ENCODE measurements at places on chromosomes 7 and 10. TPM values are rescaled to one million over a fixed set of nuclear protein-coding genes. Genes with fewer than 3 reads are reported as not detected.

Gene SFRP4
- 1.2 TPM for total RNA-seq

Gene FANK1
- 1.2 TPM for total RNA-seq

Gene OR13A1
- total RNA-seq = under 0.01 TPM

Gene DENND2A
- 25.7 TPM for total RNA-seq

Gene CFAP43
- total RNA-seq = 15.9 TPM

Gene MOGAT3
- total RNA-seq = not detected

DNA sequence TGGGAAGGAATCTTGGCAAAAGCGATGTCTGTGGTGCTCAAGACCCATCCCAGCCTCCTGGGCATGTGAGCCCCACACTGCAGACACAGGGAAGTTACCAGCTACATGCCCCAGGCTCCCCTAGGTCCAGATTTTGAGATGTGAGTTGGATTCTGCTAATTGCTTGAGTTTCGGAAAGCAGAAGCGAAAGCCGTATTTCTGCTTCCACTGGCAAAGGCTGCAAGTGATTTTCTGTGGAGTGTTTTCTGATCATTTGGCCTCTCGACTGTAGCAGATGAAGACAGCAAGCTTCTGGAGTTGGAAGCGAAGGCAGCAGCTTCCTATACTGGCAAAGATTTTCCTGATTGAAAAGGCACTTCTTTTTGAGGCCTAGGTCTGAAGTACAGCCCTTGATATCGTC, 29.6 kb downstream of the ANKRD16 start:
- no peak for DNase-seq

GRCh38 chr7:130996833-130997231, 262.8 kb upstream of the KLF14 start:
- DNase-seq = no peak

GRCh38 chr7:98655611-98656010, 38.5 kb downstream of the NPTX2 start:
- DNase-seq = no peak

DNA sequence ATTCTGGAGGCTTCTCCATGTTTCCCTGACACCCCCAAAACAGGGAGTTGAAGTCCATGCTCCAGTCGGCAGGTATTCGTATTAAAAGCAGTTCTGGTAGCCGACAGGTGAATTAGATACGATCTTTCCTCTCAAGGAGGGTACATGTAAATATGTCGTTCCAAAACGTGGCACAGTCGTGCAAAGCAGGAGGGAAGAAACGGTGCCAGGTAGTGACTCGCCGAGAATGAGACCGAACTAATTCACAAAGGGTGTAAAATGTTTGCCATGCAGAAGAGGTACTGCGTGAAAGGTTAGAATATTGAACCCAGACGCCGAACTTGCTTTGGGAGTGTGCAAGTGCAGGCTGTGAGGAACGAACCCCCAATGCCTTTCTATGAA, 483 bp downstream of the EDRF1 start:
- DNase-seq = no peak

DNA sequence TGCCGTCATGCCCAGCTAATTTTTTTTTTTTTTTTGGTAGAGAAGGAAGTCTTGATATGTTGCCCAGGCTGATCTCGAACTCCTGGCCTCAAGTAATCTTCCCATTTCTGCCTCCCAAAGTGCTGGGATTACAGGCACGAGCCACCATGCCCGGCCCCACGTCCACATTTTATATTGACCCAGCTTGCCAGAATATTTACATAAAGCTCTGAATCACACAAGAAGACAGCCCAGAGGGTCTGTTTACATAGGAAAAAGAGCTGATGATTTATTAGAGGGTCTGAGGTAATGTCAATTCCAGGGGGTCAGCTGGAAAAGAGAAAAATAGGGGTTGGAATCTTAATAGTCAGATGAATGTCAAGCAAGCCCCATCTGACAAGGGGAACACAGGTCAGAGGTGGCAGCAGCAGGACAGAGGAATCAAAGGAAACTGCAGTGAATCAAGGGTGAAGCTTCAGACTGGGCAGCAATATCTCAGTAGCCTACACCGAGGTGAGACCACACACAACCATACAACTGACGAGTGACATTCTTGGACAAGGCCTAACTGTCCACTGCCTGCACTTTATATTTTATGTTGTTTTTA, 15.8 kb upstream of the SLF2 start:
- no peak for DNase-seq

- no peak for DNase-seq
Measured at GRCh38 chr10:101972761-101973160, 83.2 kb downstream of the ARMH3 start.

- peak; percentile 61 for DNase-seq
Measured at GRCh38 chr10:102410429-102411073, 8.0 kb downstream of the PSD start.

DNA sequence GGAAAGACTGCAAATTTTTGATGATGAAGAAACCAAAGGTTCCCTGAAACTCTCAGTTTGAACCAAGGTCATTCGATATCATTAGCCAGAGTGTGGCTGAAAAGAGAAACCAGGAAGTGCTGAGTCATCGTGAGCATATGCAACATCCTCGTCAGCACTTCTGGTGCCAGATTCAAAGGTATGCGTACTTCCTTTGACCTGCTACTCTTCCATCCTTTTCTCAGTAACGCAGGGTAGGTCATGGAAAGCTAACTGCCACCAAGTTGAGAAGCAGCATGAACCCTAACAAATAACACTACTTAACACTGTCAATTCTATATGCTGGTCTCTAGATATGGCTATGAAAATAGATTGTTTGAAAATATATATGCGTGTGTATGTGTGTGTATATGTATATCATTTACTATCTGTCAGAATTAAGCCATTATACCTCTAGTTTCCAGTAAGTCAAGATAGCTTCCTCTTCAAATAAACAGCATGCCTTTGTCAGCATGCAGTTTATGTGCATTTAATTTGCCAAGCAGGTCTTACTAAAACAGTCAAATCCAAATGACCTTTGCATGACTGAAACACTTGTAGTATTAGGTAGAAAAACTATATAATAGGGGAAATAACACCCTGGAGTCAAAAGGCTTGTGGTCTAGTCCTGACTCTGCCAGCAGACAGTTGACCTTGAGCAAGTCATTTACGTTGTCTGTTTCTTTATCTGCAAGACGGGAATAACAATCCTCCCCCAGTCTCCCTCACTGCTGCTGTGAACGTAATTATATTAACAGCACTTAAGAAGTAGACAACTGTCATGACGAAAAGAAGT, 26.4 kb downstream of the CDK6 start:
- no peak for DNase-seq

GRCh38 chr10:121926157-121926556, 1.7 kb downstream of the ATE1 start:
- DNase-seq = no peak

DNA sequence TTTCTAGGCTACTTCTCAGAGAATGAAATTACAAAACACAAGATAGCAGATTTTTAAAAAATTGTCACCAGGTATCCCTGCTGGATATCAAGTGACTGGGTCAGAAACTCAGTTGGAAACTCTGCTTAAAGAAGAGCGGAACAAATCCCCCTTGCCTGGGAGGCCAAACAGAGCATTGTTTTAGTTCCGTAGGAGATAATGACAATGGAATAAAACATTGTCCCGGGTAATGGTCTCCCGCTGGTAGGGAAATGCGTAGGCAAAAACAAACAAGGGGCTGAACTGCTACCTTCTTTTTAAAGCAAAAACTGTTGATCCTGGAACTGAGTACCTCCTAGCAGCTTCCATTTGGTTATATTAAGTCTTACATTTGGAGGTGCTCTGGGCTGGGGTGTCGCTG, 21.3 kb upstream of the VAX1 start:
- DNase-seq = no peak

DNA sequence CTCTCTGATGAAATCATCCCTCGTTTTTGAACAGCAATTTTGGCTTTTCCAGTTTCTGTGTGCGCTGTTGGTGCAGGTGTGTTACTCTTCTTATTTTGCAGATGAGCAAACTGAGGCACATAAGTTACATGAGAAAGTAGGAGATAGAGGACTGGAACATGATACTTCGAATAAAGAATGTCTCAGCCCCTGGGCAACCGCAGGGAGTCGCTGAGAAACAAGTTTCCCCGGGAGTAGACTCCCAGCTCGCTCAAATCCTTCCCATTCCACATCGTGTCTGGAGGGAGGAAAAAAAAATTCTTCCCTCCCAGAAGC, 18.0 kb downstream of the MXI1 start:
- DNase-seq = no peak

DNA sequence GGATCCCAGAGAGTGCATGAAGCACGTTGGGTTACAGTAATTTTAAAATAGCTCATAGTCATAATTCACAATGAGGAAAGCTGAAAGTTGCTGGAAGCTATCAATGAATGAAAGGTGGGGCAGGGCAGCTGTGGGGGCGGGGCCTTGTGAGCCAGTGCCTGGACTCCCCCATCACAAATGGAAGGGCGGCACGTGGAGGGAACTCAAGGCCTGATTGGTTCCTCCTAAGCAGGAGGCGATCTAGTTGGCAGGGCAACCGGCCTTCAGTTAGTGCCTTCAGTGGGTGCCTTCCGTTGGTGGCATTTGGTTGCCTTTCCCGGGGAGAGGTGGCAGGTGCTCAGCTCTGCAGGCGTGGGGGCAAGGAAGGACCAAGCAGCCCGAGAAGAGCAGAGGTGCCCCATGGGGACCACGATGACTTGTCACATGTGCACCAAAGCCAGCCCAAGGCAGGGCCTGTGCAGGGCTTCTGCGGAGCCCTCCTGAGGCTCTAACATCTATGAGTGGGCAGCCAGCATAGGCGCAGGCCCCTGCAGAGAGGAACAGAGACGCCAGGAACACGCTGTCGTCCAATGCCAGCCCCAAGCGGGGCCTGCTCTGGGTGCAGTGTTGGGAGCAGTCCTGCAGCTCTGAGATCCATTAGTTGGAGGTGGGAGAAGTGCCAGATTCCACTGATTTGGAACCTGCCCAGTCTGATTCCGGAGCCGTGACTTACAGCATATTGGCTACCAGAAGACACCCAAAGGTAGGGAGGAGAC, 59.8 kb upstream of the PDSS1 start:
- DNase-seq = no peak

Measured in frontal cortex (tissue), 4 donors.